ENCODE measurements at places on chromosomes 12 and 14.

DNA sequence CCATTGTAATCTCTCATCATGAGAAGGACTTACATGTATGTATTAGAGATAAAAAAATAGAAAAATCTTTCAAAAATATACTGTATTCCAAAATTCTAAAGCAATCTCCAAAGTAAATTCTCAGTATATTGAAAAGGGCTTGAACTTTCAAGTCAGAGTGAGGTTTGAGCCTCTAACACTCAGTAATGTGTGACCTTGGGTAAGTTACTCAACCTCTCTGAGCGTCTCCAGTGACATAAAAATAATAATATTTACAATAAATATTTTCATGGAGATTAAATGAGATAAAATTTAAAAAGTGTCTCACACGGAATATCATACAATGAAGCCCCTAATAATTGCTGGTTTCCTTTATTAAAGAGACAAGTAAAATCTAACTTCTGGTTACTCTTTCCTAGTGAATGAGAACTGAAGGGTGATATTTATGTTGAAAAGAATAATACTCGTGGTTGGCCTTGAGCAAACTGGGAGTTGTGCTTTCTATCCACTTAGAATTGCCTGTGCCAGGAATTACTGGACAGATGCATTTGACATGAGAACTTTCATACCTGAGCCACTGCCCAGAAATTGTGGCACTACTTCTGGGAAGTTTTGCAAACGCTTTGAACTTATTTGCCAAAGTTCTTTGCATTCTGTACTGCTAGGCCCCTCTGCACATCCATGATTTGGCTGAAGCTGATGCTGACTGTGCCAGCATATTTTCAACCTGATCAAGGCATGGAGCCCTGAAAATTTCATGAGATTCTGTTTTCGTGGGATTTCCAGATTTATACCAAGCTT lies 933.7 kb downstream of the GALC start:
- peak; percentile 62 for DNase-seq

DNA sequence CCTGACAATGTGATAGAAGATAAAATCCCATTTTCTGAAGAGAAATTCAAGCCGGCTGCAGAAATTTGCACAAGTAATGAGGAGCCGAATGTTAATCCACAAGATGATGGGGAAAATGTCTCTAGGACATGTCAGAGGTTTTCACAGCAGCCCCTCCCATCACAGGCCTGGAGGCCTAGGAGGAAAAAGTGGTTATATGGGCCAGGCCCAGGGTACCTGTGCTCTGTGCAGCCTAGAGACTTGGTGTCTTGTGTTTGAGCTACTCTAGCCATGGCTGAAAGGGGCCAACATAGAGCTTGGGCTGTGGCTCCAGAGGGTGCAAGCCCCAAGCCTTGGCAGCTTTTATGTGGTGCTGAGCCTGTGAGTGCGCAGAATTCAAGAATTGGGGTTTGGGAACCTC lies 7.4 kb downstream of the LACRT start:
- no peak for DNase-seq

- DNase-seq = no peak
Measured at GRCh38 chr12:10557766-10558165, 52.1 kb downstream of the EIF2S3B start.

DNA sequence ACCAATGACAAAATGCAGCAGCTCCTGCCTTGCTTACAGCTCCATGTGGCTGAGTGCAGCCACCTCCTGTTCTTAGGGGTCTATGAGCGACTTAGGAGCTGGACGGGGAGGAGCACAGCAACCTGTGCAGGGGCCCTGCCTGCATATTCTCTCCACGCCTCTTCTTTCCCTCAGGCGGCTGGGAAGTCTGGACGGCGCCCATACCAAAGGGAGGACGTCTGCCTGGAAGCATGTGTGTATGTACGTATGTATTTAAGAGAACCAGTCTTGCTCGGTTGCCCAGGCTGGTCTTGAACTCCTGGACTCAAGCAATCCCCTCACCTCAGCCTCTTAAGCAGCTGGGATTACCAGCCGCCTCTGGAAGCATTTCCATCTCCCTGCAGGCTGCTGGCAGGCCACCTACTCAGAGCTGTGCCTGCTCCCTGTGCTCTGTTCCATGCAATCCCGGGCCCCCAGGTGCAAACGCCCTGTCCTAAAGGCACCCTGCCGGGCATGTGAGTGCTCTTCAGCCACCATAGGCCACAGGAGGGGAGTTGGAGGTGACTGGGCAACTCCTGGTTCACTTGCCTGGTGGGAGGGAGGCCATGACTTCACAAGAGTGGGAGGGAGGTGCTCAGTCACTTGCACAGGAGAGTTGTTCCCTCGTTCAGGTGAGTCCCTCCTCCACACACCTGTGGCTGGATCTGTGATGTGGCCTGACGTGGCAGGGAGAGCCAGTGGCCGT lies 44.3 kb downstream of the KCNA5 start:
- no peak for DNase-seq

DNA sequence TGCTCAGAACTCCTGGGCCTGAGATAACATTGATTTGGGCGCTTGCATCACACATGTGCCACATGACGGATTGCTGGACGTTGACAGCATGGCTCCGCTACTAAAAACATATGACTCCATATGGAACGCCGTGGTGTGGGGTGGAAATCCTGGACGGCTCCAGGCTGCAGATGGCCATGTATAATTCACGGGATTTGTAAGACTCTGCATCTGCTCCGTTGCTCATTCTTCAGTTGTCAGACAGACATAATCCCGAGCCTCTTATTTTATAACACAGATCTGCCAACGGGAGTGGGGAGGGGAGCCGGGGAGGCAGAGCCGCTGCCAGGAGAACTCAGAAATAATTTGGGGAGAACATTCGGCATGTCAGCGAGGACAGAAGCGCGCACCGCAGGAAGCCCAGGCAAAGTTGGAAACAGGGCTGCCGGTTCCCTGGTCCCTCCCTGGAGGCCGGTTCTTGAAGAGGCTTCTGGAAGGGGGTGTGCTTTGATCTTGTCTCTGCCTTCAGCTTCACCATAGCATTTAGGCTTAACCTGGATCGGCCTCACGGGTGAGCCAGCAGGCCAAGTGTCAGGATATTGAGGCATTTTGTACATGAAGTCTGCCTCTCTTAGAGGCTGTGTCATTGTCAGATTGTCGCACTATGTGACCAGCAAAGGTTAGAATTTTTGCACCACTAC lies 45.8 kb upstream of the MYL2 start:
- DNase-seq = peak; percentile 29

GRCh38 chr14:52792097-52792415 lies 649 bp upstream of the GNPNAT1 start:
- no peak for DNase-seq

GRCh38 chr14:32043624-32044023 lies 33.5 kb upstream of the ARHGAP5 start:
- no peak for DNase-seq

DNA sequence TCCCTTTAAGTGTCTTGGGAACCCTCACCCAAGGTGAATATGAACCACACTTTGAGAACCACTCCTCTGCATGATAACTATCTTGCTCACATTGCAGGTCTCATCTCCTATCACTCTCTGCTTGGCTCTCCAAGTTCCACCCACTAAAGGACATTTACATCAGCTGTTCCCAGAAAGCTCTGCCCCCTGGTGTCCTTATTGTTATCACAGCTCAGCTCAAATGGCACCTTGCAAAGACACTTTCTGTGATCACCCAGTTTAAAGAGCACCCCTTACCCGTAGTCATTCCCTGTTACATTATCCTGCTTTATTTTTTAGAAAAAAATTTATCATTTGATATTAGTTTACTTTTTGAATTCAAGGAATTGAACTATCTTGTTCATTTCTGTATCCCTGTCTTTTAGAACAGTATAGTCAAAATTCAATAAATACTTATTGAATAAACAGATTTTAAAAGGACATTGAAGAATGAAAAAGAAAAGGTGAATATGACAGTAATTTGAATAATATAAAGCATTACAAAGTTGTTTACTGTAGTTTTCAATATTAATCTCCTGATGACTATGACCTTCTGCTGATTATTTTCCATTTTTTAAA lies 20.5 kb upstream of the GUCY2C start:
- DNase-seq = peak; percentile 8

DNA sequence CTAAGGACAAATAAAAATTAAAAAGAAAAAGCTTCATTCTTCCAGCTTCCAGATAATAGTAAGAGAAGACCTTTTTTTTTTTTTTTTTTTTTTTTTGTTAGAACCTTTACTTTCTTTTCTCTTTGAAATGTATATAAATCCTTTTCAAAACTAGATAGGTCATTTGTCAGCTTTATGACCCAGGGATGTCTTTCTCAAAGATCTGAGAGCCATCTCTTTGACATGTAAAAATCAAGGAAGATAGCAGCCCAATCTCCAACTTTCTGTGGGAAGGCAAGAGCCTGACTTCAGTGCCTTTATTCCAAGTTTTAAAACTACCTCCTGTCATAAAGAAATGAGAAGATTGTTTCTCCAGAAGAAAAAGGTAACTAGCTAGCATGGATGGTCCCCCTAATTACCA lies 203.3 kb upstream of the LRFN5 start:
- no peak for DNase-seq

GRCh38 chr14:45641541-45641940 lies 388.5 kb upstream of the MIS18BP1 start:
- DNase-seq = no peak

DNA sequence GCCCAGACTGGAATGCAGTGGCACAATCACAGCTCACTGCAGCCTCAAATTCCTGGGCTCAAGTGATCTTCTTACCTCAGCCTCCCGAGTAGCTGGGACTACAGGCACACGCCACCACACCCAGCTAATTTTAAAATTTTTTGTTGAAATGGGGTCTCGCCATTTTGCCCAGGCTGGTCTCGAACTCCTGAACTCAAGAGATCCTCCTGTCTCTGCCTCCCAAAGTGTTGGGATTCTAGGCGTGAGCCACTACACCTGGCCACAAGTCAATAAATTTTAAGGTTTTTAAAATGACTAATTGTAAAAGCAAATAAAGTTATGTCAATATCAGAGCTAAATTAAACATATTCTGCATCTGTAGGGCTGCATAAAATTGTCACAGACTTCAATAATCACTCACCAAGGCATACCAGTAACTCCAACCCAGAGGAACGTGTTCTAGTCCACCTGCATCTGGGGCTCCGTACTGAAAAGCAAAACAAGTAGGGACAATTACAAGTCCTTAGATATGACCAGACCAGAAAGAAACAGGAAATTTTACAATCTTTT lies 13.9 kb downstream of the GNS start:
- no peak for DNase-seq

- no peak for DNase-seq
Measured at GRCh38 chr12:75890141-75890540, 141.4 kb downstream of the PHLDA1 start.

DNA sequence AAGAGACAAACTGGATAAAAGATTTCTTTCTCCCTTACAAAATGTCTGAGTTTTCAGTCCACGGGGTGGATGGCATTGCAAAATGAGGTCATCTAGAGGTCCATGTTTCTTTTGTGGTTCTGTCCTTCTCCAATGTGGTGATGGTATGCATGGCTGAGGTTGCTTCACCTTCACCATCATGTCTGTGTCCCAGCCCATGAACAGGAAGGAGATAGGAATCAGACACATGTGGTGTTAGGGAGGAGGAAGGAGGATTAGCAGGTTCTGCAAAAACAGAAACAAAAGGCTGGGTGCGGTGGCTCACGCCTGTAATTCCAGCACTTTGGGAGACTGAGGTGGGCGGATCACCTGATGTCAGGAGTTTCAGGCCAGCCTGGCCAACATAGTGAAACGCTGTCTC lies 11.0 kb upstream of the AEBP2 start:
- DNase-seq = no peak

DNA sequence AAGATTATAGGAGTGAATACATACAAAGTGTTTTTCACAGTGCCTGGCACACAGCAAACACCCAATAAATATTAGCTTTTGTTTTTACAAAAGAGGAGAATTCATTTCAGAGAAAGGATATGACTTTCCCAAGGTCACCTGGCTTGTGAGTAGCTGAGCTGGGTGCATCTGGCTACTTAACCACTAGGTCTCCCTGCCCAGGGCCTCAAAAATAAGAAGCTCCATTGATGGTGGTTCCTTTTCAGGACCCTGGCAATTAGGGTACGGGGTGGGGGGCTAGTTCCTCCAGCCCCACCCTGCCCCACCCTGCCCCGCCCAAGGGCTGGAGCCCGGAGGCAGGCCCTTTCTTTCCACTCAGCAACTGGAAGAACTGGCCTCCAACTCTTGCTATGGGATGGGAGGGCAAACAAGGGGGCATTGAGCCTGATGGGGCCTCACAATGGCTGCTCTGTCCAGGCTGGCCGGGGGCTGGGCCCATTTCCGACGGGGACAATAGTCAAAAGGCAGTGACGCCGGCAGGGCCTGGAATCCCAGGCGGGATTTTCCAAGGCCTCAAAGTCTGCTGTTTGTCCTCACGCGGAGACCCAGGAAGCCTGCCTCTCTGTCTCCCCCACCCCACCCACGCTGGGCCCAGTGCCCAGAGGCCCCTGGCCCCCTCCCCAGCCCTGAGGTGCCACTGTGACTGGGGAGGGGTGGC lies 8.2 kb upstream of the ATG101 start:
- DNase-seq = no peak

DNA sequence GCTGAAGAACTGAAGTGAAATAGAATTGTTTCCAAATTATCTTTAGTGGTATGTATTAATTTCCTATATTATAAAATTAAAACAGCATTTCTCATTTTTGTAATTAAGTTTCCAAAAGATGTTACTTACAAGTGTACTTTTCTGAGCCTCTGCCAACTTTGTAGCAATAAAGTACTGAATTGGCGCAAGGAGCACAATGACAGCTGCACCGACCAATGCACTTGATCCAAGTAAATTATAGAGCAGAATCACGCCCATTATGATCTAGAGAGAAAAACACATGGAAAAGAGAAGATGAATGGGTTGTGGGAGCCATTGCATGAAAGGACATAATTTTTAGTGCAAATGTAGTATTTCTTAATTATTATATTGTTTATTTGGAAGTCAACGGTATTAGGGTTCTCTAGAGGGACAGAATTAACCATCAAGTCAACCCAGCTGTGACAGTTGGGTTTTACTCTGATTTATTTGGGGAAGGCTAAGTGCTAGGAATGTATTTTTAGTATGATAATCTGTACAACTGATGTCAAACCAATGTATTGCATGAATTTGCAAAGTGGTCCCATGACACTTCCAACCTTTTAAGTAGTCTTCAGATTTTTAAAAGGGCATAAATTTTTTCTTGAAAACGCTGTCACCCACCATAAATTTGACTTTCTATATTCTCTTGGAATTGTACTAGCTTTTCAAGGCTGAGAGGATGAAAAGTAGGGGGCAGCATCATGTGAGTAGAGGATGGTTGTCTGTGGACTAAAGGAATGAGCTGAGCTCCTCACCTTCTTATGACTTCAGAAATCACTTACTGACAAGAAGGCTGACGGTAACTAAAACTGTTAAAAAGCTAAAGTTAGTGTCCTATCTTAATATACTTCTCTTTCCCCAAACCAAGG lies 33.0 kb downstream of the ABCC9 start:
- DNase-seq = no peak

DNA sequence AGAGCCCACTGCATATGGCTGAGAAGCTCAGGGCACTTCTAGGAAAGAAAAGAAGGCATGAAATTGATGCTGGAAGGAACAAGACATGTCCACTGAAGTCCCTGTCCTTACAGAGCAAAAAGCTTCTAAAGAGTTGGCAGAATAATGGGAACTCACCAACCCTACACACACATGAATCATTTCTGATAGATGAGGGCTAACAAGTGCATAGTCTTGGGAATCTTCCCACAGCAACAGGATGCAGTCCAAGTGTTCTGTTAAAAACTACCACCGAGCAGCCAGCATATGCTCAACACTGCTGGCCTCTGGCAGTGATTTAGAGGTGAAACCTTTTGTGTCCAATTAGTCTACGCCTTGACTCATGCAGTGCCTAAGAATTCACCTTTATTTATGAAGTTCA lies 44.8 kb downstream of the RHOJ start:
- no peak for DNase-seq

GRCh38 chr12:123671876-123672275 lies 963 bp downstream of the TCTN2 start:
- DNase-seq = no peak

Measured in muscle of arm (tissue), 14 donors.